ENCODE measurements at places on chromosomes 12 and 14.
A peak's percentile ranks its signal among the peaks of the same experiment; 100 is the strongest.

GRCh38 chr12:118900993-118901392 lies 80.3 kb upstream of the SRRM4 start:
- DNase-seq = no peak

- DNase-seq = no peak
Measured at GRCh38 chr12:97411341-97411740, 51.3 kb upstream of the RMST start.

- DNase-seq = no peak
Measured at GRCh38 chr12:75525263-75525662, 13.9 kb upstream of the KRR1 start.

DNA sequence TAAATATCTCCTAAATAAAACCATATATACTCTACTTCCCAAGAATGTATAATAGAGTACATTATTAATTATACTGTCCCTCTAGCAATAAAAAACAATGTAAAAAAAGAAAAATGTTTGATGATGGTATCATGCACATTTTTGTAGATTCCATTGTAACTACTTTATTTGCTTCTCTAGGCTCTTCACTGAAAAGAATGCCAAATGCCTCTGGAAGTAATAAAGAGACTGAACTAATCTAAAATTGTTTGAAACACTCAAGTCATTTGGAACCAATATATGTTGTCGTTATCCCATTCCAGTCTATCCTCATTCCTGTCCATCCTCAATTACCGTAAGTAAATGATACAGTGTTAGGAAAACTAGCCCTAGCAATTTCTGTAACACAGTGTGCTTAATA lies 233.6 kb downstream of the C12orf50 start:
- no peak for DNase-seq

DNA sequence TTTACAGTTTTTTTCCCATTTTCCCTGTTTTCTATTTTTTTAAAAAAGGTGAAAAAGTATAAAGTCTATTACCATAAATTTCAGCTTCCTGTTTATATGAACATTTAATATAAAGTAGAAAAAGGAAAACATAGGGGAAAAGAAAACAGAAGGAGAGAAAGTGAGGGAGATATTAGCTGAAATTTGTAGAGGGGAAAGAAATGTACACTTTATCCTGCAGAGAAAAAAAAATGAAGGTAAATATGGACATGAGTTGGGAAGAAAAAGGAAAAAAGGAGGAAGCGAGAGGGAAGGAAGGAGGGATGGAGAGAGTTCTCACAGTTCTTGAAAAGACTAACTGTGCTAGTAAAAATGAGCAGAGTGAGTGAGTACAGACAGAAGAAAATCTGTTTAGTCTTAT lies 91.6 kb upstream of the BTG1 start:
- DNase-seq = no peak

DNA sequence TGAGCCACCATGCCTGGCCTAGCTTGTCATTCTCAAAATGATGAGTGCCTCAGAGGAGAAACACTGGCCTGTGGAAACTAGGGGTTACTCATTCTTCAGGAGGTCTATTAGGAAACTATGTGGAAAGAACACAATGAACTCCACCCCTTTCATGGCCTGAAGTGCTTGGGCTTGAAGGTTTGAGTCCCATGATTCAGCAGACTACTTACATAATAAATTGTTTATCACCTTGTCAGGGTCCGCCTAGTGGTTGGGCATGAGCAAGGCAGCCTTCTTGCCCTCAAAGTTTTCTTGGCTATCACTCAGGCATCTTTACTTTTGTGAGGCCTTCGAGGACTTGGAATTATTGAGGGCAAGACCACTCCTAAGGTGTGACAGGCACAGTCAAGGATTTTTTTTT lies 251.2 kb downstream of the ACSS3 start:
- peak; percentile 42 for DNase-seq

DNA sequence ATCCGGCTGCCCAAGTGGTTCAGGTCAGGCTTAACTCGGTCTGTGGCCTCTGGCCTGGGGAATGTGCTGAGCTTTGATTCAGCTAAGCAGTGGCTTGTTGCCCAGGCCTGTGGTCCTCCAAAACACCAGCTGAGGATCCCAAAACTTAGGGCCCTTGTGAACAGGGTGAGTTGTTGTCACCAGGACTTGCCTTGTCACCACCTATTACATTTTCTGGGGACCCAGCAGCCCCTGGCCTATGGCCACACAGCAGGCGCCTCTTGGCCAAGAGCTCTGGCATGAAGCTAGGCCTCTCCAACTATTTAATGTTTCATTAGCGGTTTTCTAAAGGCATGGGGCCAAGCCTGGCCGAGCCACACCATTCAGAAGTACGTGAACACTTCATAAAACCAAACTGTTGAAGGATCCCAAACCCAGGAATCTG lies 343.7 kb downstream of the CACNA1C start:
- no peak for DNase-seq
